Transverse colon (tissue), 4 donors: ENCODE measurements at places on chromosomes 3 and 15. TPM values are rescaled to one million over a fixed set of nuclear protein-coding genes. Genes with fewer than 3 reads are reported as not detected.

Gene IL20RB
- 1.7 TPM for total RNA-seq

Gene SNTN
- total RNA-seq = not detected

- H3K27ac ChIP-seq = no peak overlapping the region
- H3K36me3 ChIP-seq = no peaks in the 10 kb centered on the region
- peaks cover 4% of the 10 kb centered on the region for H3K4me1 ChIP-seq
These were observed 245.1 kb downstream of the XXYLT1 start for GRCh38 chr3:195025884-195026200.

Gene CFAP91
- total RNA-seq = not detected

DNA sequence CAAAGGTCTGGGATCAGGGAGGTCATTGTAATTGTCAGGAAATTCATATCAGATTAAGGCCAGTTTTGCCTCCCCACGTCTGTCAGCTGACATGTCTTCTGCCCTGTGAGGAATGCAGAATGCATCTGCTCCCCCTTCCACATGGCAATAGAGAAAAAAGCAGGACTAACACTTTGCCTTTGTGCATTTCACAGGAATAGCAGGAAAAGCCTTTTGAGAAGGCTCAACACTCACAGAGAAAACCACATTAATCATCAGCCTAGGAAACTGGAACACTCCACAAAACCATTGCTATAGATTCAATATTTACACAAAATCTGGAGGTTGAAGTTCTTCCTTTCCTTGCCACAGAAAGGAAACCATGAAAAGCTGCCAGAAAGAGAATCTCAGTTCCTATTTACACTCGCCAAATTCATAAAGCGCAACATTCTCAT, 165.2 kb upstream of the HES1 start:
- no peaks in the 10 kb centered on the region for H3K27me3 ChIP-seq
- peak overlapping the region; percentile 60 for H3K27ac ChIP-seq
- no peak for DNase-seq
- no peak overlapping the region for H3K4me3 ChIP-seq

GRCh38 chr3:36097209-36097608, 283.1 kb upstream of the STAC start:
- no peaks in the 10 kb centered on the region for H3K36me3 ChIP-seq
- H3K4me3 ChIP-seq = no peak overlapping the region
- H3K27me3 ChIP-seq = no peaks in the 10 kb centered on the region
- H3K4me1 ChIP-seq = no peaks in the 10 kb centered on the region
- no peak for DNase-seq
- H3K27ac ChIP-seq = no peak overlapping the region

GRCh38 chr3:10928407-10928960, 64.1 kb upstream of the SLC6A1 start:
- no peak overlapping the region for H3K27ac ChIP-seq
- no peak overlapping the region for H3K4me3 ChIP-seq
- no peaks in the 10 kb centered on the region for H3K4me1 ChIP-seq
- no peaks in the 10 kb centered on the region for H3K36me3 ChIP-seq

DNA sequence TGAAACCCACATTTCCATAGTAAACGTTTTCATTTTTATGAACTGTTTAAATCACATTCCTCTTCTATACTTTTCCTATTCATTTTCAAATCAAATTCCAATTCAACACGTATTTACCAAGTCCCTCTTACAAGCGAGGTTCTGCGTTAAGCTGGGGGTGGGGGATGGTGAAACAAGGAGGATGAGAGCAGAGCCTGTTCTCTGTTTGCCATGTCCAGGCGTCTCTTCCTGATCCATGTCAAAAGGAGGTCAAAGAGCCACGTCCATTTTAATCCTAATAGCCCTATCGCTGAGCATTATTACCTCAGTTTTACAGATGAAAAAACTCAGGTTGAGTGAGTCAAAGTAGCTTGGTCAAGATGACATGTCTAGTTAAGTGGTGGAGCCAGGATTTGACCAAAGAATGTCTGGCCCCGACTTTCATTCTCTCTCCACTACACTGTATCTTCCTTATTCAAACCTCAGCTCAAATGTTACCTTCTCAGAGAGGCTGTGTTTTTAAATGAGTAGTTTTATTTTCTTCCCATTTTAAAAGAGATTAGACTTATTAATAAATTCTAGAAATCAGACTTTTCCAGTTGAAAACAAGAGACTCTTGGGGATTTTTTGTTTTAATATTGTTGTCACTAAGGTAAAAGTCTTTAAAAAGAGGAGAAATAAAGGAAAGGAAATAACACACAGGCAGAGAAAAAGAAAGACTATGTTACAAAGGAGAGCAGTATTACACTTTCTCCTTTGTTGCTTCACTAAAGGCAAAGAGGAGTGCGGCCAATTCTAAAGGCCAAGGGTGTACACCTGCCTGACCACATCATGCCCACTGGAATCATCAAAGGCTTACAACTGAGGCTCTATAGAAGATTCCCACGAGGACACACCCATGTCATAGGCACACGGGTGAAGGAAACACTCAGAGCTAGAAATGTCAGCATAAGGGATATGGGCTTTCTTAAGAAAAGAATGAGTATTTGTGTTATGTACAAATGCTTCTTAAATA, 42.4 kb downstream of the MYO5A start:
- DNase-seq = no peak
- H3K36me3 ChIP-seq = no peaks in the 10 kb centered on the region
- H3K4me3 ChIP-seq = no peak overlapping the region
- H3K4me1 ChIP-seq = peaks cover 3% of the 10 kb centered on the region
